A172 (cell line): ENCODE measurements at places on chromosomes 1 and 21. TPM values are rescaled to one million over a fixed set of nuclear protein-coding genes. Genes with fewer than 3 reads are reported as not detected.

Gene SOX13
- total RNA-seq, result 7.0 and 11.2 TPM in 2 replicates

Gene CD58
- 34.9 and 42.4 TPM in 2 replicates for total RNA-seq

Gene VWA5B1
- total RNA-seq, result not detected in 2 replicates

Gene VAV3
- total RNA-seq, result 0.65 and 0.88 TPM in 2 replicates

Gene PTGER3
- not detected in 2 replicates for total RNA-seq

Gene GJA5
- not detected in 2 replicates for total RNA-seq

Gene TRIM67
- total RNA-seq, result 0.02 and 0.05 TPM in 2 replicates

Gene FGR
- not detected in 2 replicates for total RNA-seq

Gene SCYL3
- 6.9 and 7.0 TPM in 2 replicates for total RNA-seq

Gene SLC44A5
- 3.4 and 3.7 TPM in 2 replicates for total RNA-seq

Gene HOOK1
- total RNA-seq, result not detected in 2 replicates

Gene RXFP4
- not detected in 2 replicates for total RNA-seq

Gene GNG5
- total RNA-seq, result 32.2 and 32.7 TPM in 2 replicates

- peak; percentile 60 for DNase-seq
These were observed at the start of gene MTMR11 for GRCh38 chr1:149936170-149936991. TSS of gene MTMR11 (minus strand) at chr1:149936879. CDS start at chr1:149936647, 232 bp downstream.

GRCh38 chr21:34546542-34546941 lies 34.5 kb upstream of the KCNE1 start:
- DNase-seq, result no peak

DNA sequence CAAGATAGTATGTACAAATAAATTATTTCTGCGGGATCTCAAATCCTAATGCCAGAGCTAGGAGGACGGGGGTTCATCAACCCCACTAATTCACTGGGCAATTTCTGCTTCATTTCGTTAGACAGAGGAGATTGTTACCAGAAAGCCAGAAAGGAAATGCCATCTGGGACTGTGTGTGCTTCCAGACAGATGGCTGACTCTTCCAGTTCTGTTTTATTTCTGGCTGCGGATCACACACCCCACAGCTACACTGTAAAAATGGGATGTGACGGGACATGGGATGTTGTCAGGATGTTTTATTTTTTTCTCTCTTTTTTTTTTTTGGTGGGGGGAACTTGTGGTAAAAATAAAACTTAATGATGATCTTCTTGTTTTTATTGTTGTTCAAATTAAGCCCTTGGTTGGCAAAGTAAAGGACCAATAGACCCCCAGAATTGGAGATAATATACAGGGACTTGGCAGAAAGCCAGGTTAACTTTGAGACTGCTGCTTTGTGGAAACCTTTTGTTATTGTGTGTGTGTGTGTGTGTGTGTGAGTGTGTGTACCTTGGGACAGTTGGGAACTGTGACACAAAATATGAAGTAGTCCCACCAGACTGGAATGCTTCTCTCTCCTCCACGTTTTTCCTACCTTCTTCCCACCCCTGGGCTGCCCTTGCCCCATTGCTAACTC lies 114.5 kb downstream of the NUF2 start:
- DNase-seq, result no peak

DNA sequence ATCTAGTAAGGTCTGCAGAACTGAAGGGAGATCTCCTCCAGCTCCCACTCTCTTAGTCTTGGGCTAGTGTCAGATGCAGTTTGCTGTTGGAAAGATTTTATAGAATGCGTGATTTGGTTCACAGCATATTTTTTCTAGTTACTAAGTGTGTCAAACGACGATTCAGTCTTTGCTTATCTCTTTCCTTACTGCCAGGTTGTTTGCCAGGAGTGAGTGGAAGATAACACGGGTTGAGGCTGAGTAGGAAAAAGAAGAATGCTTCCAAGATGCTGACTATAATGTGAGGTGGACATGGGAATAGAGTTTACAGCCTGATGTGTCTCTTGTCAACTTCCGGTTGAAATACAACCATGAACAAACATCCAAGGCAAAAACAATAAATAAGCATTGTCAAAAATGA lies 141.4 kb downstream of the GDAP2 start:
- peak; percentile 35 for DNase-seq

- DNase-seq, result peak; percentile 43
These were observed 96.3 kb upstream of the TMPRSS15 start for GRCh38 chr21:18499761-18500376.

- DNase-seq, result no peak
These were observed 246.6 kb upstream of the ADGRL2 start for GRCh38 chr1:81554108-81554507.

DNA sequence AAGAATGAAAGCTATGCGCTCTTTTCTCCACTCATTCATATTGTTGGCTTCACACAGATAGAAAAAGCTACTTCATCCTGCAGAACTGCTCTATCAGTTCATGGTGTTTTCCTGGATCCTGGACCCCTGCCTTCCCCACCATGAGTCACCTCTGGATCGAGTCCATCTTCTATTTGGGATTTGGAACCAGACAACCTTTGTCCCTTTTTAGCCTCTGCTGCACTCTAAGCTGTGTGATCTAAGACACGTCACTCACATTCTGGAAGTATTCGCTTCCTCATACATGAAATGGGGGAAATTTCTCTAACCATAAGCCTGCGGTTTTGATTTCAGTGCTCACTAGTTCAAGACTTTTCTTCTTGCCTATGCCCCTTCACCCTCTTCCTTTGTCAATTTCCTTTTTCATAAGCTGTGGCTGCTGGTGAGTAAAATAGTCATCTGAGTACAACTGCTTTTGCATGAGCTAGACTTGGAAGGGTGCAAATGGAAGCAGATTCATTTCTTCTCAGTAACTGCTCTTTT lies 14.1 kb upstream of the DEGS1 start:
- peak; percentile 88 for DNase-seq

DNA sequence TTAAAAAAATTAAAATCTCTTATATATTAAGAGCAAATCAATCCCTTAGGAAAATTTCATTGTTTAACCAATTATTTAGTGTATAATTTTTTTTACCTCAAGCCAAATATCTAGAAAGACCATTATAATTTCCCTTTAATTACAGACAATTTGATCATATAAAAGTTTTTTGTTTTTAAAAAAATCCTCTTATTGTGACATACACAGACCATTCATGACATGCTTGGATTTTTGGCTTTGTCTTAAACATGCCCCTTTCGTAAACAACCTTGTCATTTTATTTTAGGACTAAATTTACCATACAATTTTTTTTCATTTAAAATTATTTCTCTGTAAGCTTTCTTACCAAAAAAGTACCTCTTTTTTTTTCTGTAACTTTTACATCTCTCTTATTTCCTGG lies 14.2 kb upstream of the CYP4B1 start:
- DNase-seq, result no peak

- DNase-seq, result no peak
These were observed 17.4 kb downstream of the KIAA0319L start for GRCh38 chr1:35539824-35540261.

DNA sequence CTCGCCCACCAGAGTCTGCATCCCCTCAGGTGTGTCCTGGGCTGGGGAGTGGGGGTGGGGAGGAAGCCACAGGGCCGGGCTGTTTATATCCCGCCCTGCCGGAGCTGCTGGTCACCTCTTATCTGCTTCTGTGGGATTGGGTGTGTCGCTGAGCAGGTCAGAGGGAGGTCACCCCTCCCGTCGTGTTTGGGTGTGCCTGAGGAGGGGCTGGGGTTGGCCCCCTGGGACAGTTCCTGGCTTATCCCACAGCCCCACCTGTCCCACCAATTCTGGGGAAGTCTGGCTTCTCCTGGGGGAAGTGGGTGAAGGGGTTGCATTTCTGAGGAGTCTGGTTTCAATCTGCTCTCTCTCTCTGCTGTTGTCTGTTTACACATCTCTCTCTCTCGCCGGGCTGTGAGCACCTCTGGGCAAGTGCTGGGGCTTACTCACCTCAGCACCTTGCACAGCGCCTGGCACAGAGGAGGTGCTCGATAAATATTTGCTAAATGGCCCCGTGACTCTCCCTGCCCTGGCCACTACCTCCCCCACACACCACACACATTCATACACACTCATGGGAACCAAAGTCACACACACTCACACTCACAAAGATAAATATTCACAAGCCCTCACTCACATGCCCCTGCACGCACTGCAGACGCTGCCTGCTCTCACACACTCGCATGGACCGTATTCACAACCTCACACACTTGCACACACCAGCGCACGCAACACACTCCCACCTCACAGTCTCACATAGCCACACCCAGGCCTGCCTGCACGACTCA lies 8.3 kb downstream of the ELF3 start:
- peak; percentile 81 for DNase-seq

DNA sequence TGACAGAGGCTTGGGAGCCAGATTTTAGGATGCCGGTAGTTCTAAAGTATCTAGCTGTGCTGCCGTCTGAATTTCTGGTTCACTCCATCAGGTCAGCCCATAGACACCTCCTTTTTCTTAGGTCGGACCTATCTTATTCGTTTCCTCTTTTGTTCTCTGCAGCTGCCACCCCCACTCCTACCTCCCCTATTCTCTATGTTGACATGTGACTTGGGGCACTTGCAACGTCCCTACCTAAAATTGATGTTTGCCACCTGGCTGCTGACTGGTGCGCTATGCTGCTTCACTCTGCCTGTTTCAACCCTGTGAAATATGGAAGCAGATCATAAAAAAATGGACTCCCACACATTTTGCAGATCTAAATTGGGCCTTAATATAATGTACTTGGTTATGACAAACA lies 55.3 kb downstream of the PBX1 start:
- DNase-seq, result no peak

DNA sequence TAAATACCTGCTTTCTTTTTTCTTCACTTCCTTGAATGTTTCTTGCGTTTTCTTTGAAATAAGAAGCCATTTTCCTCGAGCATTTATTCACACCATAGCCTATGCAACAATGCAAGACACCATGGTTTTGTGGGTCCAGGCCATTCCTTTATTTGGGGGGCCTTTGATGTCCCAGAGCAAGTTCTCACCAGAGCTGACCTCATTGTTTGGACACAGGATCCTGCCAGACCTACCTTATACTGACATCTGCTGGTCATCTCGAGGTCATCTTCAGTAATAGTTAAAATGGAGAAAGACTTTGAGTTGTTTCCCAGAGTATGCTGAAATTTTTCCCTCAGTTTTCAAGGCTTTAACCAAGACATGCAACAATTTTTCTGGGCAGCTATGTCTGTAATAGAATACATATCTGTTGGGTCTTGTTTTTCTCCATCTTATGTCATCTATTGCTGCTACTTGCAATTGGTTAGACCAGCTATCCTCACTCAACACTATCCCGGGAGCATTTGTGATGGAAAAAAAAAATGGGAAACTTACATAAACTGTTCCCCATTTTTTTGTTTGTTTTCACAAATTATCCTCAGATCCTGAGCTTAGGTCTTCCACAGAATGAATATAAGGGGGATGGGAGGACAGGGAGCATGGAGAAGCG lies 34.0 kb upstream of the BACE2 start:
- DNase-seq, result peak; percentile 66

- DNase-seq, result no peak
These were observed 8.4 kb upstream of the ZNF697 start for GRCh38 chr1:119656410-119656955.

GRCh38 chr1:244138399-244138798 lies 87.3 kb downstream of the ZBTB18 start:
- DNase-seq, result no peak

DNA sequence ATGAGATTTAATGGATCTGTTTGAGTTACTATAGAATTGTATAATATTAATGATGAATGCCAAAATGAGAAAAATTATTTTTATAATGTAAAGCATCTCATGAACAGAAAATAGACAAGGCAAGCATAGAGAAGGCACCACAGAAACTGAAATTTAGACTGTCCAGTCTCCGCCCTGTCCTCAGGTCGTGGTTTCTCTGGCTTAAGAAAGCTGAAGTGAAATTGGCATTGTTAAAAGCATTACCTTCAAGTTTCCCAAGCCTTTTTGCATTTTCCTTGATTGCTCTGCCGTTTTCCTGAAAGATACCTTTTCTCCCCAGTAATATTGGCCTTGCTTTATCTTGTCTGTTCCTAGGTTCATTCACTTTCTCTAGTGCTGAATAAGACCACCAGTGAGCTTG lies 58.0 kb downstream of the VPS13D start:
- DNase-seq, result no peak

GRCh38 chr21:42309753-42310213 lies 5.4 kb downstream of the TFF3 start:
- DNase-seq, result peak; percentile 54

GRCh38 chr1:1373815-1374588 lies 1.0 kb downstream of the AURKAIP1 start:
- no peak for DNase-seq

DNA sequence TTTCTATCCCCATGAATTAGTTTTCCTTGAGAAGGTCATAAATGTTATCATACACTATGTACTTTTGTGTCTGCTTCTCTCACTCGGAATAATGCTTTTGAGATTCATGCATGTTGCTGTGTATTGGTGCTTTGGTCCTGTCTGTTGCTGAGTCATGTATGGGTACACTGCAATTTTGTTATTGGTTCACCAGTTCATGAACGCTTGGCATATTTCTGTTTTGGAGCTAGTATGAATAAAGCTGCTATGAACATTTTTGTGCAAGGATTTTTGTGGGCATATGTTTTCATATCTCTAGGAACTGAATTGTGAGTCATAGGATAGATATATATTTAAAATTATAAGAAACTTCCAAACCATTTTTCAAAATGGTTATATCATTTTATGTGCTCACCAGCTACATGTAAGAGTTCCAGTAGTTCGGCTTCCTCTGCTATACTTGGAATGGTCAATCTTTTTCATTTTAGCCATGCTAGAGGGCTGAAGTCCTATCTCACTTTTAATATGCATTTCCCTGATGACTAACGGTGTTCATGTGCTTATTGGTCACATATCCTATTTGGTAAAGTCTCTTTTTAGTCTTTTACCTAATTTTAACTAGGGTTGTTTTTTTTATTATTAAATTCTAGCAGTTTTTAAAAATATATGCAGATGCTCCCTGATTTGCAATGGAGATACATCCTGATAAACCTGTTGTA lies 38.2 kb downstream of the ETS2 start:
- no peak for DNase-seq

DNA sequence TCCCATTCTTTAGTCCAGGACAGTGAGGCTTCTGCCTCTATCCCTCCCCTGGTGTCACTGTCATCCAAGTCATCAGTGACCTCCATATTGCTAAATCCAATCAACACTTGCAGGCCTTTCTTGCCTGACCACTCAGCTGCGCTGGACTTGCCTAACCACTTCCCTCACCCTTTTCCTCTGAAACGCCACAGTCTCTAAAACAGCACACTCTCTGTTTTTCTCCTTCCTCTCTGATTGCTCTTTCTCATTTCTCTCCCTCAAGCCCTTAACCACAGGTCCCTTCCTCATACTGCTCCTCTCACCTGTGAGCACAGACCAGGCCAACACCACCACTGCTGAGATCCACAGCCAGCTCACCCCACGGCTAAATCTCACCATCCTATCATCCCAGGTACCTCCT lies 17.5 kb downstream of the TAL1 start:
- DNase-seq, result no peak
